ENCODE measurements at places on chromosomes 2 and 18.
A peak's percentile ranks its signal among the peaks of the same experiment; 100 is the strongest.

GRCh38 chr2:714005-714741 lies 37.0 kb upstream of the TMEM18 start:
- DNase-seq = no peak

- DNase-seq = no peak
These were observed 71.3 kb upstream of the ACKR3 start for GRCh38 chr2:236498369-236498768.

GRCh38 chr2:240431661-240432424 lies 3.6 kb upstream of the GPC1 start:
- no peak for DNase-seq

DNA sequence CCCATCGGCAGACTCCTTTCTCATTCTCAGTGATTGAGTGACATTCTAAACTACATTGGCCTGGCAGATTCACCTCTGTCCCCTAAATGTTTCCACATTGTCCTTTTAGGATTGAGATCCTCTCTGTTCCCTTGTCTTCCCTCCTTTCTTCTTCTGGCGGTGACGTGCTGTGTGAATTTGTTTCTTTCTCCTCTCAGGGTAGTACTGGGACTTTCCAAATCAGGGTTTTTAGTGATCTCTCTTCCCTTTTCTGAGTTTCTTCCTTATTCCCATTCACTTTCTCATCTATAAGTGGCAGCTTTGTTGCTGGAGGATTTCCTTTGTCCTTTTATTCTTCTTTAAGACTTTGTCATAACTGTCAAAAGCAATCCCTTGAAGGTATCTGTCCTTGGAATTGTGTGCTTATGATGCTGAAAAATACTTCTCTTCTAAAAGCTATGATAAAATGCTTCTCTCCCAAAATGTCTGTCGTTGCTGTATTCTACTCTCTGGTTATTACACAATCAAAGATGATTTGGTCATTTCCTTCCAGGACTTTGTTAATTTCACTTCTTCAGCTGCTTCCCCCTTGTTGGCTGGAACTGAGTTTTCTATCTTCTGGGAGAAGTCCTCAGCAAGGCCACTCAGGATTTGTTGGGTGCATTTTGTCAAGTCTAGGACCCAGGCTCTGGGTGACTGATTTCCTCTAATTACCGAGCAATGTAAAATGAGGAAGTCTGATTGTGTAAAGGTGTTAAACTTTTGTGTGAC lies 4.9 kb upstream of the IL1B start:
- DNase-seq = no peak

GRCh38 chr2:11123856-11124759 lies 31.2 kb upstream of the SLC66A3 start:
- DNase-seq = peak; percentile 73

DNA sequence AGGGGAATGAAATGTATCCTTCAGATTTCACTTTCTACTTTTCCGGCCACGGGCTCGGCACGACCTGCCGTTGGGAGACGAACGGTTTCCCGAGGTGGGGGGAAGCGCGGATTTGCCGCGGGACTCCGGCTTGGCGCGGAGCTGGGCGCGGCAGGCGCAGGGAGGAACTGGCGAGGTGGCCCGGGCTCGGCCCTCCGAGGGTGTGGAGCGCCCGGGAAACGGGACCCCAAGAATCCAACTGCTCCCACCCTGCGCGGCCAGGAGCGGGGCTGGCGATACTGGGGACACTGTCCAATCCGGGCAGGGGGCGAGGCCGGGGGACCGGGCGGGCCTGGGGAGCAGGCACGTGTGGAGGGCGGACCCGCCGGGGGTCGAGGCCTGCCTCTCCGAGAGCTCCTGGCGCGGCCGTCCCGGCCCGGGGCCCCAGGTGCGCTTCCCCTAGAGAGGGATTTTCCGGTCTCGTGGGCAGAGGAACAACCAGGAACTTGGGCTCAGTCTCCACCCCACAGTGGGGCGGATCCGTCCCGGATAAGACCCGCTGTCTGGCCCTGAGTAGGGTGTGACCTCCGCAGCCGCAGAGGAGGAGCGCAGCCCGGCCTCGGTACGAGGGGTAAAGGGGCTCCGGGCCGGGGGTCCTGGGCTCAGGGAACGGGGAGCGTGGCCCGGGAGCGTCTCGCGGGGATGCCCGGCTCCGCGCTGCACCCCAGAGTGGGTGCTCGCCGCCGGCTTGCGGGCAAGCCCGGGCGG lies at the start of gene ANXA4:
Gene ANXA4 (plus strand): TSS at position 560 of the 747 bp plus-strand sequence. CDS start 39,432 bp downstream, outside the sequence.
- peak; percentile 55 for DNase-seq

- no peak for DNase-seq
These were observed 22.9 kb downstream of the MLPH start for GRCh38 chr2:237509905-237510304.

DNA sequence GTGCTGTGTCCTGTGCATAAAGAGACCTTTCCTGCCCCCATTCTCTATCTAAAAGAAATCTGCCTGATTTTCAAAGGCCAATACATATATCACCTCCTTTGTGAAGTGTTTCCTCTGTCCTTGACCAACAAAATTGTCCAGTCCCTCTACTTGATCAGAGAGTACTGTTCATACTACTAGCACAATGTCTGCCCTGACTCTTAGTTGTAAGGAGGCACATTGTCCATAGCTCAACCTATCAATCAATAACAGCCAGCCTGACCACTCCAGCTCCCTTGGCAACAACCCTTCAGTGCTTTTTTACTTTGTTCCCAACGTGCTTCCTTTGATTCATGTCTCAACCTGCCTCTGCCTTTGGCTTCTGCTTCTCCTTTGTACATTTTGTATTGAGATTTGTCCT lies 398.9 kb downstream of the TRIB2 start:
- DNase-seq = no peak

- DNase-seq = no peak
These were observed 87.2 kb upstream of the VRK2 start for GRCh38 chr2:57959390-57959789.

DNA sequence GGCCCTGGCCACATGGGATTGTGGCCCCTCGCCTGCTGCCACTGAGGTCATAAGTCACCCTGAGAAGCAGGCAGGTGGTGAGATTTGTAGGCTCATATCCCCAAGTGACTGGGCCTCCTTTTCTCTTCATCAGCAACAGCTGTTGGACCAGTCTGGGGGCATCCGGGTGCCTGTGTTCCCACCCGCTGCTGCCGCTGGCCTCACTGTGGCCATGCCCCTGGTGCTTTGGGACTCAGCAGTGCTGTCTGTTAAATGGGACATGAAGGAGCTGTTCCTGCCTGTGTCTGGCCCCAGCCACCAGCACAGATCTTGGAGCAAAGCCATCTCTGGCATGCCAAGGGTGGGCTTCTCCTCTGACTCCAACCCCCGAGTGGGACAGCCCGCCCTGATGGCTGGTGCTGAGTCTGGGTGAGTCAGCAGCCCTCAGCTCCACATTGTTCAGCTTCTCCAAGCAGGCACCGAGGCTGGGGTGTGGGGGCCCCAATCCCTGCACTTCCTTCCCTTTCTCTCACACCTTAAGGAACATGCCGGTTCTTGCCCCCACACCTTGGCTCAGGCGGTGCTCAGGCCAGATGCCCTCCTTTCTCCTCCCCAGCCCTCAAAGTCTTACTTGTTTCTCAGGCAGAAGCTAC lies 207.9 kb downstream of the GLI2 start:
- DNase-seq = no peak

GRCh38 chr2:45872211-45872610 lies 220.7 kb downstream of the PRKCE start:
- DNase-seq = no peak

DNA sequence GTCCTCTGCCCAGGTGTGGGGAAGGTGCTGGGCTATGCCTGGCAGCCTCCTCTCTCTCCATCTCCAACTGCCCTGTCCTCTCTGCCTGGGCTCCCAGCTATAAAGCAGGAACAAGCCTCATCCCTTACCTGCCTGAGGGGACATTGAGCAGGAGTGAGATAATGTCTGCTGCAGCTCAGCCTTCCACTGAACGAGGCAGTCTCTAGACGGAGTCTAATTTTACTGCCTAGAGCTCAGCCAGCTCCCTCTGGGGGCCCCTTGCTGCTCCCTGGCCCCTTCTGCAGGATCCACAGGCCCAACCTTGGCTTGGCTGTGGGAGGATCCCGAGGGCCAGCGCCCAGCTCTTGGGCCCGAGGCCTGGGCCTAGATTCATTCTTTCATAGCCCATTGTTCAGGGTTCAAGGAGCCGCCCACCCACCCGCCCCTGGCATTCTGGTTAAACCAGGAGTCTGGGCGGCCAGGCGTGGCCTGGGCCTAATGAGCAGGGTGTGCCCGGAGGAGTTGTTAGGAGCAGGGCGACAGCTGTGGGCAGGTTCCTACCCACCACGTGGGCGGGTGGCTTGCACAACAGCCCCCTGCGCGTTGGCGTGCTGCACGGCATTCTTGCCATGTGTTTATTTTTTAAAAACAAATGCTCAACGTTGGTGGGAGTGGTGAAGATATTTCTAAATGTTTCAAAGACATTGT lies 44.6 kb downstream of the FOSL2 start:
- DNase-seq = no peak

DNA sequence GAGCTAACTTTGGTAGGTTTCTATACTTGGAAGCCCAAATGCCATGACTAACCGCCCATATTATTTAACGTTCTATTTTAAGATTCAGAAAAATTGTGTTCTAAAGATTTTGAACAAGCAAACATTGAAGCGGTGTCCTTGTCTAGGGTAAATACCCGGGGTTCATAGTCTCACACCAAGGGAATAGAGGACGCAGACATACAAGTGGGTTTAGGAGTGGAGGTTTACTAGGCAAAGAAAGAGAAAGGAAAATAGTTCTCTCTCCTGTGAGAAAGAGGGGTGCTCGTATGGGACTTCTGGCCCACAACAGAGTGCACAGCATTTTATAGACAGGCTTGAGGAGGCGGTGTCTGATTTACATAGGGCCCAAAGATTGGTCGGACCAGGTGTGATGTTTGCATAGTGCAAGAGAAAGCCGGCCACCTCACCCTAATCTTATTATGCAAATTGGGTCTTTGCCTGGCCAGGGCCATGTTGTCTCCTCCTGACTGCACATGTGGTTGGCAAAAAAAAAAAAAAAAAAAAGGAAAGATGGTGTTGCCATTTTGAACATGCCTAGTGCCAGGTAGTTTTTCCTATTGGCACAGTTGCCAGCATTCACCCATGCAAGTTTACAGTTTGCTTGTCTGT lies 1062.6 kb downstream of the LRP1B start:
- no peak for DNase-seq

DNA sequence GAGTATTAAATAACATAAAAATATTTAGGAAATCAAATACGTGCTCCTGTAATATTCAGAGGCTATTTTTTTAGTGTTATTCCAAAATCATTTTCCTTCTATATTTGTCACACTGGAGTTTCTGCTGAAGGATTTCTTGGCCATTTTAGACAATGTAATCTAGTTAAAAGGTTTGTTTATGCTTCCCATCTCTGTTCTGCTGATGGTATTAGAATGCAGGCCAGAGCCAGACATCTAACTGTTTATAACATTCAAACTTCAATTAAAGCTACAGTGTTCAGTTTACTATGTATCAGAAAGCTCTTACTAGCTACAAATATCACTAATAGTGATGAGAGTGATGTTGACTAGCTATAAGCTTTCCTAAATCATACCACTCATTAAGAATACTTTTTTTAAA lies 7.9 kb downstream of the MBD5 start:
- no peak for DNase-seq

DNA sequence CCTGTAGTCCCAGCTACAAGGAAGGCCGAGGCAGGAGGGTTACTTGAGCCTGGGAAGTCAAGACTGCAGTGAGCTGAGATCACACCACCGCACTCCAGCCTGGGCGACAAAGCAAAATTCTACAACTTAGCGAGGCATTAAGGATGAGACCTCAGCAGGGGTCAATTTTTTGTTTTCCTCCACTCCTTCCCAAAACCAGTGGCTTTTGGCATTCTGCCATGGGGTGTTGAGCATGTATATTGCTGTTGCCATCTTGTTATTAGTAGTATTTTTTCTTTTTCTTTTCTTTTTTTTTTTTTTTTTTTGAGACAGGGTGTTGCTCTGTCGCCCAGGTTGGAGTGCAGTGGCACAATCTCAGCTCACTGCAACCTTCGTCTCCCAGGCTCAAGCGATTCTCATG lies 8.9 kb upstream of the GIGYF2 start:
- DNase-seq = no peak

DNA sequence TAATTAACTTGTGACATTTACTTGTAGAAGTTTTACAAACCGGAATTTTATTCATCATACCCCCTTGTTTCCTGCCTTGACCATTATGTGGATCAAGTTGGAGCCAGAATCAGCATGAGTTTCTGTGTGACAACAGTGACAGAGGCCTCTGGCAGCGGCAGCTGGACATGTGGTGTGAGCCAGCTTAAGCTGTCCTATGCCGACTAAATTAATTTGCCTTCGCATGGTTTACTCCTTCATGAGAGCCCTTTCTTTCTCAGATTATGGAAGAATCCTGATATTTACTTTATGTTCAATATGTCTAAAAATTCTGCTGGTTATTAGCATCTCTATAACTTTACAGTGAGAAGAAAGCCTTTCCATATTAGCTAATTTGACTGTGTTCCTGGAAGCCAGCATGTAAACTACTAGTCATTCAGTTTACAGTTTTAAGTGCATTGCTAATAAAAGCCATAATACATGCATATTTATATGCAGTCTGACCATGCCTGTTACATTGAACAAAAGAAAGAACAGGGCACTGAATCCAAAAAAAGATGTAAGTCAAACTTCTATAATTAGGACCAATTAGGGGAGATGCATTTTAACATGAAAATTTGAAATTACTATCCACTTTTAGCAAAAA lies 495.8 kb upstream of the ACVR2A start:
- no peak for DNase-seq

GRCh38 chr2:23209059-23209458 lies 175.9 kb upstream of the KLHL29 start:
- DNase-seq = no peak

- DNase-seq = no peak
These were observed 953.2 kb upstream of the FAM98A start for GRCh38 chr2:34552337-34552736.

DNA sequence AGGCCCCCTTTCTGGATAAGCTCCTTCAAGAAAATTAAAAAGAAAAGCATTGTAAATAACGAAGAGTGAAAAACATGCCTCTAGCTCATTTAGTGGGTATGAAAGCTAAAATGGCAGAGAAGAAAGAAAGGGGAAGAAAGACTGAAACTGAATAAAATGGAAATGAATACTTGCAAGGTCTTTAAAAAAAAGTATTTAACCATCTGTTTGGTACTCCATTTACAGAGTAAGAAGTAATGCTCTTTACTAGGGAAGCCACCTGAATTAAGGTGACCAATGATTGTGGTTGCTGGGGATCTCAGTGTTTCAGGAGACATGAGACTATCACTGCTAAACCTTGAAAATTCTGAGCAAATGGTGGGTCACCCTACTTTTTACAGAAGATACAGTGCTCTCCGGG lies 17.7 kb upstream of the ARL5A start:
- DNase-seq = no peak

GRCh38 chr2:231612456-231613330 lies 20.0 kb downstream of the TEX44 start:
- DNase-seq = peak; percentile 93

GRCh38 chr2:192729369-192729768 lies 534.6 kb upstream of the TMEFF2 start:
- DNase-seq = no peak

GRCh38 chr2:95052307-95052706 lies 26.8 kb downstream of the MAL start:
- DNase-seq = no peak

GRCh38 chr18:63062246-63062645 lies 257.3 kb downstream of the BCL2 start:
- no peak for DNase-seq

- no peak for DNase-seq
These were observed 12.1 kb upstream of the TRAF3IP1 start for GRCh38 chr2:238308177-238308576.

All from activated naive CD4-positive, alpha-beta T cell treated with anti-CD3 and anti-CD28 coated beads, Interleukin-2, amount 50 U/mL, for 16 hours (primary cell).